ENCODE measurements at places on chromosomes 3 and 15.

GRCh38 chr3:1139071-1139470 is 46.2 kb downstream of the CNTN6 start:
- DNase-seq = no peak

GRCh38 chr3:189799366-189799765 is 168.2 kb downstream of the TP63 start:
- no peak for DNase-seq

GRCh38 chr3:194727435-194728128 is 41.9 kb downstream of the FAM43A start:
- DNase-seq = no peak

- DNase-seq = no peak
Measured at GRCh38 chr3:36890261-36890660, 54.6 kb downstream of the TRANK1 start.

Data from trophoblast cell (in vitro differentiated cells and primary cell).